ENCODE measurements at places on chromosomes 12 and 14.

DNA sequence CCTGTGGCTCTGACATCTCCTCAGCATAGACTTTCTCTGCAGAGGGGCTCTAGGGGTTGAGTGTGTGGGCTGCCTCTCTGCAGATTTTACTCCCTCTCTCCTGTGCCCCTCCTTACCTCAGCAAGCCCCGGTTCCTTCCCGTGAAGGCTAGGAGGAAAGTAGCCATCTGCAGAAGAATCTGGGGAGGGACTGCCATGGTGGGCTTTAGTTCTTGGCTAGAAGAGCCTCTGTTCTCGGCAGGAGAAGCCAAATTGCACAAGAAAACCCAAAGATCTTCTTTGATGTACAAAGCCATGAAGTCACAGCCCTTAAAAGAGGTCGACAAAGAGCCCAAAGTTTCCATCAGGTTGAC lies 23.5 kb downstream of the CKAP4 start:
- no peak for DNase-seq

DNA sequence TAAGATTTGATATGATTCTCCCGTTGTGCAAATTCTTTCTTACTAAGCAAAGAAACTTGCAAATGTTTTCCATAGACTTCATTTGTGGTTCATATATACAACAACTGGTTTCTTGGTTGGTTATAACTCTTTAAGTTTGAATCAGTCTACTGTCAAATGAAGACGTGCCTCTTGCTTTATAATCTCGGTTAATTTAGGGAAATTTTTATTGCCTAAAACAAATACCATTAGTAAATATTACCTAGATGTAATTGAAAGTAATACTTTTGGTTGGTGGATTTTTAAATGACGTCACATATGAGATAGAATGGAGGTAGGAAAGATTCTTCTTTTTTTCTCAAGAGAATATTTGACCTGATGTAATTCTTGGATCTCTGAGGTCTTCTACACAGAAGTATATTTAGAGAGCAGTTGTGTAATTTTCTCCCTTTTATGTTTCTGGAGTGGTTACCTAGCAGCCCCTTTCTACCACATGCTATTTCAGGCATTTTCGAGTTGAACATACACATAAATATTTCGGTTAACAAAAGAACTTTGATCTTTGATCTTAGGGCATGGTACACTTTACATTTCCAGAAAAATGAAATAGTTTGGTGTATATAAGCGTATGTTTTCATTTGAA lies 1.7 kb downstream of the ATF7IP start:
- DNase-seq = no peak

GRCh38 chr12:94116191-94116590 lies 32.2 kb upstream of the PLXNC1 start:
- no peak for DNase-seq

DNA sequence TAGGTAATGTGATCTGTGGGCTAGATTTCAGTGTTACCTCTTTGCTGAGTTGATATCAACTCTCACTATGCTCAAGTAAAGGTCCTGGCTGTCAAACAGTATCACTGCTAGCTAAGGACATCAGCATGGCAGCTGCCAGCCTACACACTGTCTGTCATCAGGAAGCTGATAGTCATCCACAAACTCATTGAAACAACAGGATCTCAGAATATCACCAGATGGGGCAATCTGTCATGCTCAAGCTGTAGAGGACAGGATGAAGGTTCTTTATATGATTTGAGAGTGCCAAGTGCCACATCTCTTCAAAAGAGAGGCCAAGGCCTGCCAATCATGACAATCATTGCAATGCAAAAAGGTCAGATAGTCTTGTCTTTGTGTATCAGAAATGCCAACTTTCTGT lies 811.5 kb upstream of the SEL1L start:
- DNase-seq = no peak

DNA sequence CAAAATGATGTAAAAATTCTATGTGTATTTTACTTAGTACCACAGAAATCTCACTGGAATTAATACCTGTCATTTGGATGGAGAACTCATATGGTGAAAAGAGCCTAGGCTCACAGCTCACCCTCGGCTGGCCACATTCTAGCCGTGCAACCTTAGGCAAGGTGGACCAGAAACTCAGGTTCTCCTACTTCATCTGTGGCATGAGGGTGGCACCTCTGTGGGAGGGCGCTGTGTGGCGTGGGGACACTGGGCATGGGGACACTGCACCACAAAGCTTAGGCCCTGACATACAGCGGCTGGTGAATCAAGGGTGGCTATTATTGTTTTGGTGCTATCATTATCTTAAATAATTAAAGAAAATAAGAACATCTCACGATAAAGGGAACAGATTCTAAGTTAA lies 47.1 kb downstream of the EML1 start:
- no peak for DNase-seq

All from activated CD4-positive, CD25-positive, alpha-beta regulatory T cell (primary cell).